Suprapubic skin (tissue), 4 donors: ENCODE measurements at places on chromosomes 12 and 14.

DNA sequence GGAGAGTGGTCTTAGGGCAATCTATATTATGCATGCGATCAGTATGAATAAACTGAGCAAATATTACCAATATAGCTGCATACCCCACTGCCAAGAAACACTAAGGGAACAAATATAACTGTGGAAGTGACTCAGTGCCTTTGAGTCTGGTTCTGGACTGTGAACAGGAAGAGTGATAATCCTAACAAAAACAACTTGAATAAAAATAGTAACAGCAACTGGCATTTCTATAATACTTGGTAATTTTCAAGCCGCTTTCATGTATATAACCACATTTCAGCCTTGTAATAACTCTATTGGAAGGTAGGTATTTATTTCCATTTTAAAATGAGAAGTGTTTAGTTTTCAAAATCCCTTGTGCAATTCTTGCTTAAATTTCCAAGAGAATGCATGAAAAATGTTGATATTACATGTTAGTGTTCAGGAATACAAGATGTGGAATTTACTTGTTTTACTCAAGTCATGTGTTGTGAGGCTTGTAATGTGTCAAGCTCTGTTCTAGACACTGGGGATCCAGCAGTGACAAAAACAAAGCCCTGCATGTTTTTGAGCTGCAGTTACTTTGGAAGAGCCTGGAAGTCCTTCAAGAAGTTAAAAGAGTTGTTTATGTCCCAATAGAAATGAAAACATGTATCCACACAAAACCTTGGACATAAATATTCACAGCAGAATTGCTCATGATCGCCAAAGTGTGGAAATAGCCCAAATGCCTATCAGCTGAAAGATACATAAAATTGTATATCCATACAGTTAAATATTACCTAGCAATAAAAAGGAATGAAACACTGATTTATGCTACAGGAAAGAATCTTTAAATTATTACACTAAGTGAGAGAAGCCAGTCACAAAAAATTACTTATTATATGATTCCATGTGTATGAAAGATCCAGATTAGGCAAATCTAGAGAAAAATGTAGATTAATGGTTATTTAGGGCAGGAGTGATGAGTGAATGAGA, 338.1 kb upstream of the TMEM132C start:
- no peak for DNase-seq

- no peak for DNase-seq
These were observed 71.3 kb downstream of the SUSD6 start for GRCh38 chr14:69682621-69683263.

DNA sequence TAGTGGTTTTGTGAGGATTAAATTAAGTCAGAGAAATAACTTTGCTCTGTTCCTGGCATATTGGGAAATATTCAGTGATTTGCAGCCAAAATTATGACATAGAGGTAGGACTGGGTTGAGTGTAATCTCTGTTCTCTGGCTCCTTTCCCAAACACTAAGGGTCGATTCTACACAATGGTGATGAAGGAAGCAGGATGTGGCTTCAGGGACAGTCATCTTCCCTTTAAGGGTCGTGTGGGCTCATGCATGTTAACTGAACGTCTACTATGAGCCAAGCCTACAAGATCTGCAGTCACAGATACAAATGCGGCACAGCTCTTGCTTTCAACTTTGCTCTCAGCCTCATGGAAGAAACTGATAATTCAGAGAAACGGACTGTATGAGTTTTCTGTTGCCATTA, 381.6 kb downstream of the VRK1 start:
- no peak for DNase-seq

DNA sequence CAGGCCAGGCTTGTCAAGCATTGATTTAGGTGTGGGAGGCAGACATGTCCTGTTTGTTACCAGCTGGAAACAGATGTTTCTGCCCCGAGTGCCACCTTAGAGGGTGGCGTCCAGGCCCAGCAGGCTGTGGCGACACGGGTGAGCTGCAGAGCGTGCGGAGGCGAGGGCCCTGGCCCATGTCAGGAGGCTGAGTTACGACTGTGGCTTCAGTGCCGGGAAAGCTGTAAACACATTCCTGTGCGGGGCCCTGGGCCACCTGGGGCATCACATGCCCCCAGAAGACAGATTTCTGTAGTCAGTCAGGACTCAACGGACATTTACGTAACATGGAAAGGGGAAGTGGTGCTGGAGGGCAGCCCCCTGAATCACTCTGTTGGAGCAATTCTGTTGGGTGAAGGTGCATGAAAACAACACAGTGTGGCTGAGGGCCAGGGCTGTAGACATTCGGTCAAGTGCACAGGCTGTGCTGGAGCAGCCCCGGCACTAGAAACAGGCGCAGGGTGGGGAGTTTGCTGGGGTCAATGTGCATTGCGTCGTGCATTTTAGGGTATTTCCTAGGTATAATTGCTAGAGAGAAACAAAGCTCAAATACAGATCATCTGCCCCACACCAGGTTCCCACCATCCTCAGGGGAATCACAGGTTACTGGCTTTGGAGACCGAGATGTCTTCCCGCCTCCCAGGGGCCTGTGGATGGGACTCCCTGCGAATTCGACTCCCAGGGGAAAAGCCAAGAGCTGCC, 291.8 kb downstream of the TMEM121 start:
- no peak for DNase-seq

GRCh38 chr12:22766911-22767420, 142.0 kb downstream of the ETNK1 start:
- DNase-seq = no peak

DNA sequence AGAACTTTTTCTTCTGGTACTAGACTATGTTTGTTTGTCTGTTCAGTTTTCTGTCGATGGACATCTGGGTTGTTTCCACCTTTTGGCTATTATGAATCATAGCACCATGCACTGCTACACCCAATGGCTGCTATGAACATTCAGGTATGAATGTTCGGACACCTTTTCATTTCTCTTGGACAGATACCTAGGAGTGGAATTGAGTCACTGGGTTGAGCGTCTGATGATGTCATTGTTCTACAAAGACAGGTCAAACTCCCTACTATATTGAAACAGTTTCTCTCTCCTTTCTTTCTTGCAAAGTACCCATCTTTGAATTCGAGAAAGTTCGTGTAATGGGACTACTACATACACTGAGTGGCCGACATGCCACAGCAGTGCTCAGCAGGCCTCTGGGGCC, 44.7 kb downstream of the KCTD10 start:
- no peak for DNase-seq

GRCh38 chr14:77598366-77599070, 17.9 kb downstream of the SPTLC2 start:
- DNase-seq = no peak
